ENCODE measurements at places on chromosomes 7 and 10. TPM values are rescaled to one million over a fixed set of nuclear protein-coding genes. Genes with fewer than 3 reads are reported as not detected.

Gene COG5
- total RNA-seq, result 35.5 TPM

Gene ZNF727
- total RNA-seq, result 1.1 TPM

Gene MACC1
- total RNA-seq, result 0.09 TPM

Gene TM9SF3
- 70.2 TPM for total RNA-seq

- no peak for DNase-seq
- H3K27ac ChIP-seq, result no peak overlapping the region
- no peak overlapping the region for H3K4me3 ChIP-seq
- peaks cover 30% of the 10 kb centered on the region for H3K4me1 ChIP-seq
- no peaks in the 10 kb centered on the region for H3K27me3 ChIP-seq
- peaks cover 10% of the 10 kb centered on the region for H3K36me3 ChIP-seq
Observed at GRCh38 chr10:29710128-29710527, 75.4 kb upstream of the SVIL start.

DNA sequence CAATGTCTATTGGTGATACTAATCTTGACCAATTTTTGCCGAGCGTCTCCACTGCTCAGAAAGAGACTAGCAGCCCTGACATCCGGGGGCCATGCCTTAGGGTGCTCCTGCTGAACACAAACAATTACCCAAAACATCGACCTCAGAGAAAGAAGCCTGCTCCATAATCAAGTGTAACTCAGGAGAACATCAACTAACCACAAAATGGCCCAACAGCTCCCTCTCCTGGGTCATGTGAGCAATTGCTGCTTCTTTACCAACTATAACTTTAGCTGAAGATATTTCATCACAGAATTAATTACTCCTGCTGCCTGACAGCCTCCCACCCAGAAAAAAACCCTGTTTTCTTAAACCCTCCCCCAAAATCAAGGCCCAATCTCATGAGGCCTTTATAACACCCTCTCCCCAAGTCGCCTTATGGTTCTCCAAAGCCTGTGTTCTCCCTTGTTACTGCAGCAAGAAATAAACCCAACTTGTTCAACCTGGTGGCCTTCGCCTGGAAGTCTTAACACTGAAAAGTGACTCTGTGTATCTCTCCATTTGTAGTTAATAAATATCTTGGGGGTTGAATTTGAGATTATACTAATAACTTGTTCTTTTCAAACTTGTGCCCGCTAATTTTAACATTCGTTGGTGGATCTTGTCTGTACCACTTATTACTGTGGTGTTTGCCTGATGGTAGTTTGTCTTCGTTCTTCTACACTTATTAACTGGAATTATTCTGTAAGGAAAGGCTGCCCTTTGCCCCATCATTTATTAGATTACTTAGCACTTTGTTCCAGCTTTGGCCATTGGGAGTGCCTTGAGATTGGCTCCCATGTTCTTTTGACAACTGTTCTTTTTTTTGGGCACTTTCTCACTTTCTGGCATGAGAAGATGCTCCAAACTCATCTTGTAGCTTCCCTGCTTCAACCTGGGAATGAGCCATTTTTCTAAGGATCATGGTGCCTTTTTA is 21.2 kb upstream of the RAMP3 start:
- H3K4me3 ChIP-seq, result no peak overlapping the region
- H3K36me3 ChIP-seq, result no peaks in the 10 kb centered on the region
- no peaks in the 10 kb centered on the region for H3K27me3 ChIP-seq
- DNase-seq, result peak; percentile 82

- no peaks in the 10 kb centered on the region for H3K4me1 ChIP-seq
- no peak overlapping the region for H3K27ac ChIP-seq
- H3K4me3 ChIP-seq, result no peak overlapping the region
- no peak for DNase-seq
- H3K36me3 ChIP-seq, result no peaks in the 10 kb centered on the region
Observed at GRCh38 chr10:132107186-132107948, 41.6 kb downstream of the JAKMIP3 start.

- no peak for DNase-seq
- H3K4me3 ChIP-seq, result no peak overlapping the region
- no peak overlapping the region for H3K27ac ChIP-seq
- H3K36me3 ChIP-seq, result no peaks in the 10 kb centered on the region
- H3K4me1 ChIP-seq, result peaks cover 32% of the 10 kb centered on the region
Observed at GRCh38 chr10:83678850-83679249, 460.5 kb upstream of the GHITM start.

- no peak overlapping the region for H3K27ac ChIP-seq
- H3K4me1 ChIP-seq, result no peaks in the 10 kb centered on the region
- H3K27me3 ChIP-seq, result peaks cover 14% of the 10 kb centered on the region
- no peaks in the 10 kb centered on the region for H3K36me3 ChIP-seq
Observed at GRCh38 chr10:59634102-59634501, 75.5 kb downstream of the SLC16A9 start.

- H3K27ac ChIP-seq, result no peak overlapping the region
- no peaks in the 10 kb centered on the region for H3K4me1 ChIP-seq
- no peaks in the 10 kb centered on the region for H3K36me3 ChIP-seq
- no peaks in the 10 kb centered on the region for H3K27me3 ChIP-seq
- H3K4me3 ChIP-seq, result no peak overlapping the region
Observed at GRCh38 chr7:46558482-46559193, 637.6 kb upstream of the IGFBP3 start.

DNA sequence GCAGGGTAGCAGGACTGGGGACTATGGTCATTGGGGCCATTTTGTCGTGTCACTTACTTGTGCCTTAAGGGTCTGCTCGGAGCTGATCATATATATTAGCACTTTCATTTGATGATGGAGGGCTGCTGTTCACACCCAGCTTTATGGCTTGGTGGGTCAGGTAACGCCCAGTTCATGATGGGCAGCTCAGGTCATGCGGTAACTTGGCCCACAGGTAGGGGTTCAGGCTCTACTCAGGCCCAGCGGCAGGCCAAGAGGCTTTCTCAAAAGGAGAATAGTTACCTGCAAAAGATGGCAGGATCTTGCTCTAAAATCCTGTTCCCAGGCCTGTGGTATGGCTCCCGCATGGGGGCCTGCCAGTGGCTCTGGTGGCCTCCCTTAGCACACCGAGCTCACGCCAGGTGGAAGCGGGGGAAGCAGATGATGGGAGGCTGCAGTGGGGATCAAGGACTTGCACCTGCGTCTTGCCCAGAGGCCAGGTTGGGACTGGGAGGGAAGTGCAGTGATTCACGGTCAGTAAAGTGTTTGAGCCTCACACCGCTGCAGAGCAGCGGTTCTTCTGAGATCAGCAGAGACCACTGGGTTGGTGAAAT is 109.5 kb downstream of the ADCY1 start:
- peaks cover 4% of the 10 kb centered on the region for H3K27me3 ChIP-seq
- H3K4me3 ChIP-seq, result no peak overlapping the region
- H3K4me1 ChIP-seq, result no peaks in the 10 kb centered on the region
- no peak for DNase-seq
- no peaks in the 10 kb centered on the region for H3K36me3 ChIP-seq

DNA sequence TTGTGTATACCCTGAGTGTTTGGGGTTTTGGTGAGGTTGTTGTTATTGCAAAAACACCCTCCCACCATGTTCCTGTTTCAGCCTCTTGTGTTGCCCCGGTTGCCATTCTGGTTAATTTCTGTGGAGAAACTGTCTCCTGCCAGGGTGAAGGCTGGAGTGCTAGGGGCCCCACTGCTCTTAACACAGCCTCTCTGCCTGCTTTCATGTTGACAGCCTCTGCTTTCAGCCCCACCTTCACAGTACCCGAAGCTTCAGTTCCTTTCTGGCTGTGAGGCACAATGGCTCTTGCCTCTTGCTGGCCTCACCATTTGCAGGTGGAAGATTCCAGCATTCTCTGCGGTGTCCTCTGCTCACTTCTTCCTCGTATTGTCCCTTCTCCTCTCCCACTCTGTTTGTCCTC is 19.2 kb downstream of the SLC18A2 start:
- no peak overlapping the region for H3K27ac ChIP-seq
- no peak for DNase-seq
- H3K4me1 ChIP-seq, result peaks cover 10% of the 10 kb centered on the region

GRCh38 chr7:117837841-117838240 is 35.4 kb downstream of the CTTNBP2 start:
- DNase-seq, result no peak
- H3K4me3 ChIP-seq, result no peak overlapping the region
- no peaks in the 10 kb centered on the region for H3K4me1 ChIP-seq

DNA sequence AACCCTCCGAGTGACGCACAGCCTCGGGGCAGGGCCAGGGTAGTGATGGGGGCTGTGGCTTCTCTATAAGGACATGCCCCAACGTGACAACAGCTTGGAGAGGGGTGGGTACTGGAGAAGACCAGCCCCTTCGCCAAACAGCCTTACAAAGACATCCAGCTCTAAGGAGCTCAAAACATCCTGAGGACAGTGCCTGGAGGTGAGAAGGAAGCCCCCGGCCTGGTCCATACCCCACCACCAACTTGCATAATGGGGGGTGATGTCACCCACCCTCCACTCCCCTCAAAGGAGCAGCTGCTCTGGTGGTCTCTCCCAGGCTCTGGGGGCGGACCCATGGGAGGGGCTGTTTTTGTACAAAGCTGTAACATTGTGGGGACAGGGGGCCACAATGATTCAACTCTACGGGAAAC is 15.1 kb downstream of the PRSS2 start:
- H3K27ac ChIP-seq, result peak overlapping the region; percentile 88
- peaks cover 41% of the 10 kb centered on the region for H3K36me3 ChIP-seq
- H3K4me3 ChIP-seq, result peak overlapping the region; percentile 99
- peak; percentile 87 for DNase-seq

DNA sequence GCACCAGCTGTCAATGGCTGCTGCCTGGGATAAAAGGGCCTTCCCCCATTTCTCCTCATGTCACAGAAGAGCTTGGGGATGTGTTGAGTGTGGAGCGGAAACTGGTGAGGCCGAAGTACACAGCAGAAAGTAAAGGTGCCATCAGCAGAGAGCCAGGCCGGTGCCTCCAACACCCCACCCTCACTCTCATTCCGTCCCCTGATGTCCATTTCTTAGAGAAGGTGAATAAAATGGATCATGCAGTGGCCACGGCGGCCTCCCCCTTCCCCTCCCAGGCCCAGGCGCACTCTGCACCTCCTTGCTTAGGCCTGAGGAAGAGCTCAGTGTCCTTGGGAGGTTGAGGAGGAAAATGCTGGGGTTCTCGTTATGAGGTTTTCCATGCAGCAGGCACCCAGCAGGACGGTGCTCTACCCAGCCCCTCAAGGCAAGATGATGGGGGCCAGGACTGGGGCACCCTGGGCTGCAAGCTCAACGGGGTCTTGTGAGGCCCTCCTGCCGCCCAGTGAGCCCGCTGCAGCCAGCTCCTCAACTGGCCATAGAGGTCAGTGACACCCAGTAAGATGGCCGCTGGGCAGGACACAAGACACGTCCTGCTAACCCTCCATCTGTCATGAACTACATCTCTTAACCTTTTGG is 163.9 kb downstream of the ADARB2 start:
- no peaks in the 10 kb centered on the region for H3K36me3 ChIP-seq
- no peaks in the 10 kb centered on the region for H3K4me1 ChIP-seq
- H3K4me3 ChIP-seq, result no peak overlapping the region

DNA sequence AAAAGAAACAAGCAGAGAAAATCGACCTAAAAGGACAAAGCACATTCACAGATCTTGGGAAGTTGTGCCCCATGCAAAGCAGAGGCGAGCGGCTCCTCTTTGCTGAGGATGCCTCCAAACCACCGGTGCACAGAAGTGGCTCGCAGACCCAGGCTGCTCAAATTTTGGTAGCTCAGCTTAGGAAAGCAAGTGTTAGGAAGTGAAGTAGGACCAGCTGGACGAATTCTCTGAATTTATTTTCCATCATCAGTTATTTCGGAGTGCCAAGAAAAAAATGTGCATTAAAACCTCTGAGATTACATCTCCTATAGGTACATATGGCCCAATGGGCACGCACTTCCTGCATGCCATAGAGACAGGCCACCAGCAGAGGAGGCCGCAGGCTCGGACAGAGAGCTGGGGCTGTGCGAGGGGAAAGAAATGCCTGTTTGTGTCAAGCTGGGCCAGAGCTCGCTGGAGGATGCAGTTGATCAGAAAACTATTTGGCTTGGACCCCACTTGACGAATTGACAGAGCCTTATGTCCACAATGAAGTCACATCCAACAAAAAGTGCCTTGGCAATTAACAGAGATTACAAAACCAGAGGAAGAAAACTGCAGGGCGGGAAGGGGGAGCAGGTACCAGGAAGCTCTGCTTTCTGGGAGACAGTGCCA is 122.3 kb upstream of the LYZL2 start:
- peaks cover 30% of the 10 kb centered on the region for H3K4me1 ChIP-seq
- no peak overlapping the region for H3K27ac ChIP-seq
- no peaks in the 10 kb centered on the region for H3K36me3 ChIP-seq

DNA sequence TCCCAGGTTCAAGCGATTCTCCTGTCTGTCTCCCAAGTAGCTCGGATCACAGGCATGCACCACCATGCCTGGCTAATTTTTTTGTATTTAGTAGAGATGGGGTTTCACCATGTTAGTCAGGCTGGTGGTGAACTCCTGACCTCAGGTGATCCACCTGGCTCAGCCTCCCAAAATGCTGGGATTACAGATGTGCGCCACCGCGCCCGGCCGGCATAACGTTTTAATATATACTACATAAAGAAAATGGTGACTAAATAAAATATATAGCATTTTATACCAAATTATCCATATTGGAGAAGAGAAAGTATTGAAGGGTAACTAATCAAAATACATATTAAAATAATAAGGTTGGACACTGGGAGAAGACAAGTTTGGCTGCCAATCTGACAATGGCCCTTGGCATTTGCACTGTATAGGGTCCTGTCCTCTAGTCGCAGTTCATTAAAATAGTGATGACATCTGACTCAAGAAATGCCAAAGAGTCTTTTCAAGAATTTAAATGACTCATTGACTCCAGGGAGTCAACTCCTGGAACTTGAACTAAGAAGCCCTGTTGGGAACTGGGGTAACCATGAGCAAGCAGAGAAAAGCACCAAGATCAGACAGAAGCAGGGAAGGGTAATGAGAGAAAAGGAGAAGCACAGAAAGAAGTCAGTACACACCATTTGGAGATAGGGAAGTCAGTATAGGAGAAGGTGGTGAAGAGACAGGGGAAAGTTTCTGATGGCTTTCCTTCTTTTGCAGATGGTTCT is 91.1 kb downstream of the CH25H start:
- no peaks in the 10 kb centered on the region for H3K36me3 ChIP-seq
- peaks cover 11% of the 10 kb centered on the region for H3K27me3 ChIP-seq
- no peak for DNase-seq
- no peaks in the 10 kb centered on the region for H3K4me1 ChIP-seq
- no peak overlapping the region for H3K27ac ChIP-seq

DNA sequence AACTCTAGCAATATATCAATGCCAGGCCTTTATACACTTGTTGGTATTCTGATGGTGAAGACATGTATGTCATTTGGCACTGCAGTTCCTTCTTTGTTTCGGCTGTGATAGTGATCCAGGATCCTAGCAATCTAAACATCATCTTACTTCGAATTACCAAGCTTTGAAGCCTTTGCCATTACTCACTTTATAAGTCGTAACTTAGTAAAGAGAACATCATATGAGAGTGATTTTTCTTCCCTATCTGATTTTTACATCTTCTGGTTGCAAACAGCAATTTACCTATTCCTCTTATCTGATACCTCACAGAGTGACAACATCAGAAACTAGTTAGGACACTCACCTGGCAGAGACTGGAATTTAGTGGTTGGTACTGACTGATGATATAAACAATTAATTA is 7.6 kb upstream of the BPGM start:
- no peak overlapping the region for H3K27ac ChIP-seq
- H3K36me3 ChIP-seq, result peaks cover 2% of the 10 kb centered on the region
- H3K4me3 ChIP-seq, result no peak overlapping the region
- DNase-seq, result no peak

GRCh38 chr7:21454182-21454581 is 26.3 kb downstream of the SP4 start:
- no peak overlapping the region for H3K4me3 ChIP-seq
- no peak overlapping the region for H3K27ac ChIP-seq
- H3K27me3 ChIP-seq, result no peaks in the 10 kb centered on the region
- DNase-seq, result no peak

- H3K4me1 ChIP-seq, result peaks cover 7% of the 10 kb centered on the region
- no peak overlapping the region for H3K27ac ChIP-seq
- DNase-seq, result peak; percentile 71
- H3K27me3 ChIP-seq, result peaks cover 69% of the 10 kb centered on the region
Observed at GRCh38 chr7:103447073-103447960, 1.3 kb upstream of the SLC26A5 start.
